ENCODE measurements at places on chromosomes 4 and X.

DNA sequence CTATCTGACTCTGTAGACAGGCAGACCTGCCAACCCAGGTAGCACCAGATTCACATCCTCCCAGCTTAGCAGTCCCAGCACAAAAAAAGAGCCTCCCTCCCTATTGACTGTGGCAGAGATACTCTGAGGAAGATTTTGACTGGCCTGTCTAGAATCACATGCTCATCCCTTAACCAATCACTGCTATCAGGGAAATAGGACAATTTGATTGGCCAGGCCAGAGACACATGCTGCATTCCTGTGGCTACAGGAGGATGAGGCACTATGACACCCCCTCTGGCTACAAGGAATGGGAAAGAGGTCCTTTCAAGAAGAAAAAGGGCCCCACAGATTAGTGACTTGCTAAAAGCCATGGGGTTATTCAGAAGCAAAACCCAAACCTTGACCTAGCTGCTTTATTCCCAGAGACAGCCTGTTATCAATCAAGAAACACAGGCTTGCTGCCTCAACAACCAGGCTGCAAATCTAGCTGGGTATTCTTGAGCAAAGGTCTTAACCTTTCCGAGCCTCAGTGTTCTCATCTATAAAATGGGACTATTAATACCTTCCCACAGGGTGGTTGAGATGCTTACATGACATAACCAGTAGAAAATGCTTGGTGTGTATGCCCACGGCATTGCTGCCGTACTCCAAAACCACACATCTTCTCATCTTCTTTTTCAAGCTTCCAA lies 147.6 kb downstream of the BCOR start:
- DNase-seq, result no peak

GRCh38 chrX:113157496-113157895 lies 316.9 kb upstream of the AMOT start:
- DNase-seq, result no peak

GRCh38 chrX:48591255-48591791 lies 6.0 kb upstream of the WDR13 start:
- DNase-seq, result no peak

DNA sequence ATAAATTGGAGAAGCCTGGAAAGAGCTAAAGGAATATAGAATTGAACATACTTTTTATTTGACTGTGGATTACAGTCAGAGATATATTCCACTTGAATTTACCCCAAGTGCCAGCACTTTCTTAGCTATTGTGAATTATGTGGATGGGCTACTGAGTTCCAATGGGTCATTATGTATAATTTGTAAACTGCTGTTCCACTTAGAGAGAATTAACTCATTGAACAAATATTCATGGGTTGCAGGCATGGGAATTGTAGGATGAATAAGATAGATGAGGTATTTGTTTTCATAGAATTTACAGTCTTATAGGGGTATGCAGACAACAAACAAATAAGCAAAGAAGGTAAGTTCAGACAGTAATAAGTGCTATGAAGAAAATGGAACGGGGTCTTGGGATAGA lies 195.7 kb downstream of the SHROOM3 start:
- no peak for DNase-seq

GRCh38 chr4:15938182-15938581 lies 358 bp downstream of the FGFBP1 start:
- DNase-seq, result no peak

GRCh38 chr4:94813221-94813620 lies 55.5 kb downstream of the BMPR1B start:
- DNase-seq, result no peak

DNA sequence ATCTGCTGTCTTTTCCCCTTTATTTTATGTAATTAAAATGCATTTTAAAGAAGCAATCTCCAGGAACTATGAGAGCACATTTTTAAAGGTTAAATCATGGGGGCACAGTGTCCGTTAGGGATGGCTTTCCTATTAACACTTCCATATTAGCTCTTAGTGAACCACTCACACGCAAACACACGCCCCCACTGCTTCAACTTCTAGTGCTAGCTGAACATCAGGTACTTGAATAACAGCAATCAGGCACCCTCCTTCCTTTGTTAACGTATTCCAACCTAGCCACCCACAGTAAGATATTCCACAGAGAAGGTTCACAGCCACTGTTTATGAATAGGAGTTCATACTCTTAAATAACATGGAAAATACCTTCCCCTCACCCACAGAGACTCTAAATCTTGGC lies 9.3 kb downstream of the TMEM255A start:
- DNase-seq, result no peak

GRCh38 chr4:11069581-11070211 lies 359.0 kb downstream of the HS3ST1 start:
- no peak for DNase-seq

DNA sequence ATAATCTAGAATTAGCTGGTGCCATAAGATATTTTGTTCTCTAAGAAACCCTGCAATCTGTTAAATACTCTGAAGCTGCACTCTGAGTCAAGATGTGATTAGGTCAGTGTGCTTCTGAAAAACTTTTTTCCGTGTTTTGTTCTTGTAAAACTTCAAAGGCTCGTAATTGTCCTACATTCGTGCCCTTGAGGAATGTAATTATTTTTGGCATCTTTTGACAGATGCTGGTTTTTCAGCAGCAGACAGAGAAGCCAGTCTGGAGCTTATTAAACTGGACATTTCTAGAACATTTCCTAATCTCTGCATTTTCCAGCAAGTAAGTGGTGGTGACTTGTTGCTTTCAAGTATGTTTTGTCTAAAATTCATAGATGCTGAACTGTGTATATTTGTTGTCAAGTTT lies 36.8 kb upstream of the TADA2B start:
- no peak for DNase-seq

- DNase-seq, result no peak
Measured at GRCh38 chr4:138759554-138759902, 256.1 kb upstream of the NOCT start.

GRCh38 chr4:39613093-39613656 lies 25.5 kb downstream of the SMIM14 start:
- DNase-seq, result no peak

DNA sequence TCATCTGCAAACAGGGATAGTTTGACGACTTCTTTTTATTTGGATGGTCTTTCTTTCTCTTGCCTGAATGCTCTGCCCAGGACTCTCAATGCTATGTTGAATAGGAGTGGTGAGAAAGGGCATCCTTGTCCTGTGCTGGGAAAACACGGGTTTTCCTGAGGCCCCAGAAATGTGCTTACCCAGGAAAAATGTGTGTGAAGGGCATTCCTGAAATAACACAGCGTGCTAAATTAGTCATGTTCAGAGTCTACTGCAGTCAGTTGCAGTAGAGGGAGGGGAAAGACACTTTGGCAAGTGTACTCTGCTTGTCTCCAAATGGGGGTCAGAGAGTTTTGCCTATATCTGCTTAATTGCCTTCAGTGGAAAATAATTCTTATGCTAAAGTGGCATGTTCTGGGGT lies 153.9 kb downstream of the CCNG2 start:
- DNase-seq, result no peak

DNA sequence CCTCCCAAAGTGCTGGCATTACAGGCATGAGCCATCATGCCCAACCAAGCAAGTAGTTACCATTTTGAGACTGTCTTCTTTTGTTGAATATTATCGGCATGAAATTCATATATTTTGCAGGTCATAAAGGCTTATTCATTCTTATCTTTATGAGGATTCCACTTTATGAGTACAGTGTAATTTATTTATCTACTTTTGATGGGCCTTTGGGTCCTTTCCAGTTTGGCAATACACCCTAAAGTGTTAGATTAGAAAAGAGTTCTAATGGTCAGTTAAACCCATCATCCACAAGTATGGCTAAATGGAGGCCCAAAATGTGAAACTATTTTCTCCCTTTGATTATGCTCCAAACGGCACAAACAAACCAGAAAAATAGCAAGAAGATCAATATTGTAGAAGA lies 10.9 kb upstream of the ABCG2 start:
- DNase-seq, result no peak

DNA sequence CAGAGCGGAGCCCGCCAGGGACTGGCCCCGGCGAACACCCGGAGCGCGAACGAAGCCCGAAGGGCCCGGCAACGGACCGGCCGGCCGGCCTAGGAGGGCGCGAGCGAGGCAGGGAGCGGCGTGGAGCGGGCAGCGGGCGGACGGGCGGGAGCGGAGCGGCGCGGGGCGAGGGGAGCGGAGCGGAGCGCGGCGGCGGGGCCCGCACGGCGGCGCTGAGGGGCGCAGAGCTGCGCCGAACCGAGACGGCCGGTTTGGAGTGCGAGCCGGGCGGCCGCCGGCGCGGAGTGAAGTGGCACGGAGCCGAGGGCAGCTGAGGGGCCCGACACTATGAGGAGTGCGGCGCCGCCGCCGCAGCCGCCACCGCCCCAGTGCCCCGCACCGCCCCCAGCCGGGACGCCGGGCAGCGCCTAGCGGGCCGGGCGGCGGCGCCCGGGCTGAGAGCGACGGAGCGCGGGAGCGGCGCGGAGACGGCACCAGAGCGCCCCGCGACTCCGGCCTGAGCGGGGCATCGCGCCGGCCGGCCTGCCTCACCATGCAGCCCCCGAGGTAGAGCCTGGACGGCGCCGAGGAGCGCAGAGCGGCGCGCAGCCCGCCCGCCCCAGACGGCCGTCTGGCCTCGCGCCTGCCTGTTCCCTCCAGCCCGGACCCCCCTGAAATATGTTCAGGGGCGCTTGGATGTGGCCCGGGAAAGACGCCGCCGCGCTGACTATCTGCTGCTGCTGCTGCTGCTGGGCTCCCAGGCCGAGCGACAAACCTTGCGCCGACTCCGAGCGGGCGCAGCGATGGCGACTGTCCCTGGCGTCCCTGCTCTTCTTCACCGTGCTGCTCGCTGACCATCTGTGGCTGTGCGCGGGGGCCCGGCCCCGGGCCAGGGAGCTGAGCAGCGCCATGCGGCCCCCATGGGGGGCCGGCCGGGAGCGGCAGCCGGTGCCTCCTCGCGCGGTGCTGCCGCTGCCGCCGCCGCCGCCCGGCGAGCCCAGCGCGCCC lies 793 bp downstream of the NALF2 start:
- no peak for DNase-seq

DNA sequence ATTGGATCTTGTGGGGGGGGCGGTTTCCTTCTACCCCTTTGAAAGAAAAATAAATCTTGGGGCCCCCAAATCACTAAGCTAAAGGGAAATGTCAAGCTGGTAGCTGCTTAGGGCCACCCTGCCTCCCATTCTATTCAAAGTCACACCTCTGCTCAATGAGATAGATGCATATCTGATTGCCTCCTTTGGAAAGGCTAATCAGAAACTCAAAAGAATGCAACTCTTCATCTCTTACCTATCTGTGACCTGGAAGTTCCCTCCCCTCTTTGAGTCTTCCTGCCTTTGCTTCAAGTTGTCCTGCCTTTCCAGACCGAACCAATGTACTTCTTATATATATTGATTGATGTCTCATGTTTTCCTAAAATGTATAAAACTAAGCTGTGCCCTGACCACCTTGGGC lies 7.0 kb downstream of the C4orf51 start:
- DNase-seq, result no peak

DNA sequence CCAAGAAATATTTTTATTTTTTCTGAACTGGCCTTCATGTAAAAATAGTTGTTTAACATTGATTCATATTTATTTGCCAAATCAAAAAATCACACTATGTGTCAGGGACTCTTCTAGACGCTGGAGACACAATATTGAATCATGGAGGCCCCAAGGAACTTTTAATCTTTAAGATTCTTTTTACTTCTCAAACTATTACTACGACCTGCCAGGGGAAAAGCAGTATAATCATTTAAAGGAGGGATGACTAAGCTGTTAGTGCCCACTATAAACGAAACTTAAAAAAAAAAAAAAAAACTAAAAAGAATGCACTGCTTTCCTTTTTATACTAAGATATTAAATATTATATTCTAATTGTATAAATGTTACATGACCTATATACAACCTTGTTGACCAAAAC lies 84.7 kb downstream of the PPA2 start:
- DNase-seq, result no peak

- no peak for DNase-seq
Measured at GRCh38 chrX:47226071-47226470, 6.7 kb upstream of the USP11 start.

GRCh38 chrX:17737986-17738713 lies 857 bp downstream of the SCML1 start:
- no peak for DNase-seq

DNA sequence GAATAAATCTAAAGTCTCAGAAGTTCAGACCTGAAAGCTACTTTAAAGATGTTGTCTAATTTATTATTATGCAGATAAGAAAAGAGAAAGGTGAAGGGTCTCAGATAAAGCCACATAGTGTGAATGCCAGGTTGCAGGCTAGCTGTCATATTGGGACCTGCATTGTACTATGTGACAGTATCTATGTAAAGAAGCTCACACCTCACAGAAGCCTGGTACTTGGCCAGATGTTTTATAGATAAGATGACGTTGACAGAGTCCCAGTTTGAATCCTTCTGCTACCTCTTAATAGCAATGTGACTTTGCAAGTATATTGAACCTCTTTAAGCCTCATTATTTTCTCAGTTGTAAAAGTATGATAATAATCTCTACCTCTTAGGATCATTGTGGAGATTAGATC lies 227.0 kb downstream of the SPRY1 start:
- DNase-seq, result no peak

- no peak for DNase-seq
Measured at GRCh38 chrX:38109042-38109898, 102.9 kb downstream of the SYTL5 start.

- DNase-seq, result no peak
Measured at GRCh38 chrX:155767051-155767875, 113.9 kb upstream of the VAMP7 start.

DNA sequence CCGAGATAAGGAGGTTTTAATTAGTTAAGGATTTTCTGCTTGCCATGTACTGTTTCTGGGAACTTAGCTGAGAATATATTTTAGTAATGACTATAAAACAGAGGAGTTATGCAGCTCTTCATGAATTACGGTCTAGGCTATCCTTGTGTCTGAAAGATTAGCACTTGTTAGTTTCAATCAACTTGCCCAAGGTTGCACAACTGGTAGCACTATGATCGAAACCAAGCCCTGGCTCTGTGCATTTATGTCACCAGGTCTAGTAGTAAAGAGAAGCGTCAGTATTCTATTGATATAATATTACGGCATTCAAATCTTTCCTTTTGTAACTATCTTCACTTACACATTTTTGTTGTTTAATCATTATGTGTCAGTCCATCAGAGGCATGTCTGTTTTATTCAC lies 176.0 kb downstream of the TLL1 start:
- DNase-seq, result no peak

Data from NCI-H2081 treated with DMSO at 0.1 percent for 48 hours (cell line).